D341Med (cell line): ENCODE measurements at places on chromosomes 1 and 21.

DNA sequence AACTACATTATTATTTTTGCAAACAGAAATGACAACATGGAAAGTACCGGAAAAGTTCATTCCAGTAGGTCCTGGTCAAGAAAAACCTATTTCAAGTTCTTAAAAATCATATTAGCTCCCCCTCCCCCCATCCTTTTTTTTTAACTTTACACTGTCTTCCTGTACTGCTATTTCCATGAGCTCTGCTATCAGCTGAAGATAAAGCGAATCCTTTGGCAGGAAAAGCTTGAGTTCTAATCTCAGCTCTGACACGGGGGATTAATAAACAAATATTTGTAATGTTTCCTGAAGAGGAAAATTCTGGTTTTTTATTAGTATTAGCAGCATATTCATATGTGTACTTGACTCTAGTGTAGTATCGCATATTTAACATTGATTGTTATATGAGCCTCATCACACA, 190.7 kb upstream of the ESRRG start:
- no peak for DNase-seq

GRCh38 chr1:227315629-227316346, 2.5 kb downstream of the CDC42BPA start:
- DNase-seq, result no peak

GRCh38 chr1:214312530-214313051, 31.6 kb downstream of the SMYD2 start:
- no peak for DNase-seq

DNA sequence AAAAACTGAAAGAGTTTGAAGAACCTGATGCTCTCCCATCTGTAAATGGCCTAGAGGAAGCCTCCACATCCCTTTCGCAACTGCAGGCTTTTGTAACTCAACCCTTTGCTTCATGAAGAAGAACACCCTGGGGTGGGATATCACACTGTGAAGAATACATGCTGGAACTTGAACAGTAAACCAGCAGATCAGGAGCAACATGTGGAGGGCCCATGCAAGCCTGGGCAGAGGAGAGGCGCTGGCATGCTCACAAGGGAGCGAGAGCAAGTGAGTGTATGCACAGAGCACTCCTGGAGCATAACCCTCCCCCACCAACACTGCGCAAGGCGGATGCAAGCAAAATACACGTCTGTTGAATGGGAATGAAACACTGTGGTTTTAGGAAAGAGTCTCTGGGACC, 24.6 kb upstream of the SPAG17 start:
- no peak for DNase-seq

- DNase-seq, result peak; percentile 68
Observed at GRCh38 chr1:37726751-37727585, 34.7 kb downstream of the CDCA8 start.

GRCh38 chr1:19533626-19534025, 48.3 kb upstream of the CAPZB start:
- no peak for DNase-seq

DNA sequence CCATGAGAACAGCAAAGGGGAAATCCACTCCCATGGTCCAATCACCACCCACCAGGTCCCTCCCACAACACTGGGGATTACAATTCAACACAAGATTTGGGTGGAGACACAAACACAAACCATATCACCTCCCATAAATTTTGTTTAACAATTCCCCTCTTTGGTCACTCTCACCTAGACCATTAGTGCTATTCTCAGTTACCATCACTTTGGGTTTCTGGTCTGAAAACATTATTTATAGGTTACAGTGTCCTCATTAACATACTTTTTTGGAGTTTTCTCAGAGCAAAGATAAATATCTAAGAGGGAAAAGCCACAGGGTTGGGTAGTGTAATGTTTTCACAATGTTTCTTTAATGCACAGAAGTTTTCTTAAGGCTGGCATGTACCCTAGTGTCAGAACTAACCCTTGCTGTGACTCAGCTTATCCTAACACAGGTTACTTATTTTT, 47.7 kb upstream of the DNAH14 start:
- DNase-seq, result no peak

GRCh38 chr1:36486439-36487335, 4.0 kb upstream of the CSF3R start:
- DNase-seq, result no peak

DNA sequence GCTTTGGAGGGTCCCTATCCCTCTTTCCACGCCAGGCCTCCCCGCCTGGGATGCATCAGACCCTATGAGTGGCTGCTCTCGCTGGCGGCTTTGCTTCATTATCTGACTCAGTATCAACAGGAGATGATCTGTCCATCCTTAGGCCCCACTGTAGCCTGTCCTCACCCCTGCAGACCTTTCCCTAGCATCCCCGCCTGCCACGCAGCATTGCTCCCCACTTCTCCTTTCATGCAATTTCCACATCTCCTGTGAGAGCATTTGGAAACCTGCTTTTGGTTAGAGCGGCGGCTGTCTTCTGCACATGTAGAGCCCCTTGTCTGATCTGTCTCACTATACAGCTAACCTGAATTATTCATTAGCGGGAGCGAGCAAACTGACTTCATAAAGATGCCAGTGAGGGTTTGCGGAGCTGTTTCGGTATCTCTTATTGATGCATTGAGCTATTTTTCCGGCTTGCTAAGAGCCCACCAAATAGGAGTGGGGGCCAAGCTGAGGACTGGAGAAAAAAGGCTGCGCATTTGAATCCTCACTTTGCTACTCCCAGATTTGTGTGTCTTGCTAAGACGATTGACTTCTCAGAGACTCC, 40.0 kb upstream of the ATP2B4 start:
- no peak for DNase-seq

- no peak for DNase-seq
Observed at GRCh38 chr1:194268839-194269238, 1082.4 kb upstream of the B3GALT2 start.

GRCh38 chr1:239989990-239990389, 101.7 kb upstream of the FMN2 start:
- no peak for DNase-seq

DNA sequence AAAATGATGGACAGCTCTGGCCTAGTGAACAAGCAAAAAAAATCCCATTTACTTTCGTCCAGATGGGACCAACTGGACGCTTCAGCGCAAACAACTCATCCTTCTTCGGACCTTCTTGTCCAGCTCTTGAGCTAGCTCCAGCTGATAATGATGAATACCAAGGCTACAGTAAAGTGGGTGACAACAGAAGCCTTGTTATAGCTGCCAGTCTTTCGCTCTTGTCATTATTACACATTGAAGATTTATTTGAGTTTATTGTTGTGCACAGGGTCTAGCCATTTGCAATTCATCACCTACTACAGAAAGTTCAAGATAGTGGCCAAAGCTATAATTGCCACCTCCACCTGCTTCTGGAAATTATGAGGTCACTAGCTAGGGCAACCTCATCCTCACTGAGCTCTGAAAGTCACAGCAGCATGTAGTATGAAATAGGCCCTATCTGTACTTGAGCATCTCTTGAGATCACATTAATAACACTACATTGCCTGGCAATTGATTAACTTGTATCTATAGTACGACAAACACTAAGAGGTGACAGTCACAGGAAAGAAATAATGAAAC, 76.9 kb downstream of the GPATCH2 start:
- no peak for DNase-seq
